Head of caudate nucleus (tissue), 42 donors: ENCODE measurements at places on chromosomes 12 and 14.

DNA sequence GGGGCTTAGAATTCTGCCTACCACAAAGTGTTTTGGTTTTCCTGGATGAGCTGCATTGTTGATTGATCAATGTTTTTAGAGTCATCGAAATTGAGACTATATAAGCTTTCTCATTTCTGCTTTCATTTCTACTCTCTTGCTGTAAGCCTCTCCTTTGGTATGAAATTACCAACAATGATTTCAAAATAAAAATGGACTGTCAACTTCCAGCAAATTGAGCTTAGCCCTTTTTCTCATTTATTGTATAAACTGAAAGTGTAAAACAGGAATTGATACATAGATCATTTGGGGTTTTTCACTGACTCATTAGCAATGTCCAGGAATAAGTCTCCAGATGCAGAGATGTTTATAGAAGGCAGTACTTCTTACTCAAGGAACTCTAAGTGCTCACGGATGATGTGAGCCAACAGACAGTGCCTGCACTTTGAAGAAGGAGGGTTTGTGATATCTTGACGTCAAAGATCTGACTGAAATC is 20.0 kb upstream of the PCNX1 start:
- no peak for DNase-seq

DNA sequence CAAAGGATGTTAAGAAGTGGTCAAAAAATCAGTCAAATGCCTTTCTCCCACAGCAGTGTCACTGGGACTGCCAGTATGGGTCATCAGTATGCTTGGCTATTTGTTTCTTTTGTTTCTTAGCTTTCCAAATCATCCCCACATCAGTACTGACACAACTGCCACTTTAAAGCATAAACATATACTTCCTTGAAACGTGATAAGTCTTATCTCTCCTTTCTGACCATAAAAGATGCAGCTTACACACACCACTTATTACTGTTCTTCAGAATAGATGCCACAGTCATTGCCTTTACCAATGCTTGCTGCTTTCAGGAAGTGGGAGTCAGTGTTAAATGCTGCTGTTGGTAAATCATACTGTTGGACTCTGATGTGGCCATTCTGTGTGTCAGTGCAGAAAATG is 18.6 kb upstream of the GARIN2 start:
- DNase-seq = no peak

DNA sequence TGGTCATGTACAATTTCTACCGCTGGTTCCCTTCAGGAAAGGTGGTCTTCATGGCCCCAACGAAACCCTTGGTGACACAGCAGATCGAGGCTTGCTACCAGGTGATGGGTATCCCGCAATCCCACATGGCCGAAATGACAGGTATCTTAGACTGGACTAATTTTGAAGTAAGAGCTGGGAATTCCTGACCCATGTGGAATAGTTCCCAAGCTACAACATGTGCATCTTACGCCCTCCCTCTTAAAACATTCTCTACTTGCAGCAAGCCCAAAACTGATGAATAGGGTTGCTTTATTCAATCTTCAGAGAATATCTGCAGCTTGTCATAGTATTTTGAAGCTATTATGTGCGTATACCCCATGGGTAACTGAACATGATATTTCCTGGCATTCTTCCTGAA is 669 bp downstream of the FANCM start:
- DNase-seq = no peak

- DNase-seq = no peak
These were observed at the start of gene KLRF1 for GRCh38 chr12:9827209-9827888. KLRF1 (plus strand) TSS chr12:9827481; CDS start chr12:9827545, 64 bp downstream.

DNA sequence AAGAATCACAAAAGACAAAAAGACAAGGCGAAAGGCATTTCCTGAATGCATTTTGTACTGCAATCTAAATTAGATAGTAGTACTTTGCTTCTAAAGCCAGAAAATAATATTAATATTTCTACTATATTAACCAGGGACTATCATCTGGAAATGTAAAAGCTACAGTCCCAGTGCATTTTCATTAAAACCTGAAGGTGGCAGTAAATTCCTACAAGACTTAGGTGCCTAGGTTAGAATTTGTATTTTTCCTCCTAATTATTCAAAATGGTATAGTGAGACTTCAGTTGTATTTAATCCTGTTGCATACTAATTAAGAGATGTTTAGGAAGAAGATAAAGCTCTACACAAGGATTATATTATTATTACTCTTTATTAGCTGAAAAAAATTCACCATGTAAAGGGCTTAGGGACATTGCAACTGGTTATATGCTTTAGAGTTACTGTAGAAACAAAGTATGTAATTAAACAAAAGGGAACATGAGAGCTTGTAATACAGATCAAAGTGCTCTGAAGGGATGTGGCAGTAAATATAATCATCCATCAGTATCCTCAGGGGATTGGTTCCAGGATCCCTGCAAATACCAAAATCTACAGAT is 53.6 kb downstream of the BRMS1L start:
- DNase-seq = no peak

DNA sequence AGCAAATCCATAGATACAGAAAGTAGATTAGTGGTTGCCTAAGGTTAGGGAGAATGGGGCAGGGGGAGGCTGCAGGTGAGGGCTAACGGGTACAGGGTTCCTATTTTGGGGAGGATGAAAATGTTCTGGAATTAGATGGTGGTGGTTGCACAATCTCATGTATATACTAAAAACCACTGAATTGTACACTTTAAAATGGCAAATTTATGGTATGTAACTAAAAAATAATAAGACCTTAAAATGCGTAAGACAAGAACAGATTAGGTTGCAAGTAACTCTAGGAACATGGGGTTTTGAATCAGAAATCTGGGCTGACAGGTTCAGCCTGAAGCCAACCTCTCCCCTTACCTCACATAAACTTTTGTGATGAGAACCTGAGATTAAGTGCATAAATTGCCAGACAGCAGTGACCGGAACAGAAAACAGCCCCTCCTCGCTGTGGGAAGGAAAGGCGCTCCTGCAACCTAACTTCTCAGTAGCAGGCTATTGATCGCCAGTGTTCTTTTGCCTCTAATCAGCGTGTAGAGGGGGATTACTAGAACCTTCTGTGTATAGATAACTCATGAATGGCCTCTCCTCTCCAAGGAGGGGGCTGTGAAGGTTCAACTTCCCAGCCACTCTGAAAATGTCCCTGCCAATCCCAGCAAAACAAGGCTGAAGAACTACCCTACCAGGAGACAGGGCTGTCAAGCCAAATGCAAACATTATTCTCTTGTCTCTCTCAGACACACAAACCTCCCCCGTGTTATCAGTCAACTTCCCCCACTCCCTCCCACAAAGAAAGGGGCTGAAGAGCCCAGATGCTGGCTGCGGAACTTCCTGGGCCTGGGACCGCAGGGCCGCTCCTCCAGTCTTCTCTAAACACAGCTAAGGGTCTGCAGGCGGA is 1.9 kb downstream of the SSH1 start:
- no peak for DNase-seq

DNA sequence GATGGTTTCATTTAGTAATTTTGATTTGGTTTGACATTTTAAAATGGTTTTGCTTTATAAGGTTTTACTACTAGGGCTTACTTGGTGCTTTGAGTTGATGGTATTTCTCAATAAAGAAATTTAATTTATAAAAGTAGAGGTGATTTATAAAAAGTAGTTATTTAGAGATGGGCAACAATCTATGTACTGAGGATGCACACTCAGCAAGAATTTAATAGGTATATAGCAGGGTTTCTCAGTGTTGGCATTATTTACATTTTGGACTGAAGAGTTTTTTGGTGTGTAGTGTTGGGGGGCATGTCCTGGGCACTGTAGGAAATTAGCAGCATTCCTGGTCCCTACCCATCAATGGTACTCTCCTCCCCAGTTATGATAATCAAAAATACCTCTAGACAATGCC is 47.7 kb downstream of the PPHLN1 start:
- no peak for DNase-seq

- DNase-seq = peak; percentile 9
These were observed 39.7 kb upstream of the AP4S1 start for GRCh38 chr14:30985796-30986195.

DNA sequence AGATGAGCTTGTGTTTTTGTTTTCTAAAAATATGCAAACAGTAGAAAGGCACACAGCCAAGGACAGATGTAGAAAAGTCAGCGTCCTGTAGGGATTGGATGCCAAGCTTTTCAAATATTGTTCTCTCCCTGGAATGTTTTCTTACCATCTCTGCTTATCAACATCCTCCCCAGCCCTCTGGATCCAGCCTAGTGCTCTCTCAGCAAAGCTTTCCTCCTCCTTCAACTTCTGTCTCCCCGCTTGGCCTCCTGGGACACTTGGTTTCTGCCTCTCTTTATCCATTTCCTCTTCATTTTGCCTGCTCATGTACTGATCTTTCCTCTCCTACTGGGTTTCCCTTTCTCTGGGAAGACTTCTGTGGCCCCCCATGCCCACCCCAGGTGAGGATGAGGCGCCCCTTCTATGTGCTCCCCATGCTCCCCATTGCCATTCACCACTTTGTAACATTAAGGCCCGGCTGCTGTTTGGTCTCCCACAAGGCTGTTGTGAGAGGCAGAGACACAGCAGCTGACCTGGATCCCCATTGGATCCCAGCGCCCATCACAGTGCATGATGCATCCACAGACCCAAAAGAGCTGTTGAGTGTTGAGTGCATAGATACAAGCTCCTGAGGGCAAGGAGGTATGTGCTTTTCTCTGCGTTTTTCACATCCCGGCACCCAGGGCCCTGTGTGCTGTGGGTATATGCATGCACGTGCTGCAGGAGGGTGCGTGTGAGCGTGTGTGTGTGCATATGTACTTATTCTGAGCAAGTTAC is 38.2 kb downstream of the EVL start:
- no peak for DNase-seq

- DNase-seq = no peak
These were observed 357.4 kb downstream of the ATP23 start for GRCh38 chr12:58298803-58299202.
